Caco-2 (cell line): ENCODE measurements at places on chromosomes 4 and X.

DNA sequence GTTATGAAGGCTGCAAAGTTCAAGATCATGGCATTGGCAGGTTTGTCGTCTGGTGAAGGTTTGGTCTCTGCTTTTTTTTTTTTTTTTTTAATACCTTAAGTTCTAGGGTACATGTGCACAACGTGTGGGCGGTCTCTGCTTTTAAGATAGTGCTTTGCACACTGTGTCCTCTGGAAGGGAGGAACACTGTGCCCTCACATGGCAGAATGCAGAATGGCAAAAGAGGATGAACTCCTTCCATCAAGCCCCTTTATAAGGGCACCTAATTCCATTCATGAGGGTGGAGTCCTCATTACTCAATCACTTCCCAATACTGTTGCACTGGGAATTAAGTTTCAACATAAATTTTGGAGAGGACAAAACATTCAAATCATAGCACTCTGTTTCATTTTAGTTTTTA, 101.4 kb downstream of the GLRA2 start:
- no peak for DNase-seq

- no peak for DNase-seq
These were observed 70.1 kb downstream of the USP46 start for GRCh38 chr4:52588771-52589591.

DNA sequence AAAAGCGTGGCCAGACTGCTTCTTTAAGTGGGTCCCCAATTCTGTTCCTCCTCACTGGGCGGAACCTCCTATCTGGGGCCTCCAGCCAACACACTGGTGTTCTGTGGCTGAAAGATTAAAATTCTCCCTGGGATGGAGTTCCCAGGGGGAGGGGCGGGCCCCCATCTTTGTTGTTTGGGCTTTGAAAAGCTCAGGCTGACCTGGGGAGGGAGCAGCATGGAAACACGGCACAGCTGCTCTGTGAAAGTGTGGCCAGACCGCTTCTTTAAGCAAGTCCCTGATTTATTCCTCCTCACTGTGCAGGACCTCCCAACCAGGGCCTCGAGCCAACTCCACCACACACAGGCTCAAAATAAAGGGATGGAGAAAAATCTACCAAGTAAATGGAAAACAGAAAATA, 219.5 kb downstream of the TMEM47 start:
- no peak for DNase-seq

DNA sequence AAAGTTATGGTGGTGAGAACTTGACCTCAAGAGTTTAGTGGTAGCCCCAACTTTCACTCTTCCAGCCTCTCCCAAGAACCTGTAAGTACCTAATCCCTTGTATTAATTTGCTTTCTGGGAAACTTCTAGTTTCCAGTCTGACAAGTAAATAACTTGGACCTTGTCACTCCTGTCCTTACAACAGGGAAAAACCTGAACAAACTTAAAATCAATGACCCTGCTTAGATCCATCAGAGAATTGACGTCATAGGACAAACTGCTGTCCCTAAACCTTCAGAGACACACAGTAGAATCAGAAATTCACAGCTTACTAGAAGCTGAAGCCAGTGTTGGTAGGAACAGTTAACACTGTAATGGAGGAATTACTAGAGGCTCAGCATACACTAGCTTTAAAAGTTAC, 60.0 kb upstream of the DCLK2 start:
- no peak for DNase-seq

GRCh38 chr4:153649572-153649991, 34.5 kb upstream of the TLR2 start:
- DNase-seq, result no peak

DNA sequence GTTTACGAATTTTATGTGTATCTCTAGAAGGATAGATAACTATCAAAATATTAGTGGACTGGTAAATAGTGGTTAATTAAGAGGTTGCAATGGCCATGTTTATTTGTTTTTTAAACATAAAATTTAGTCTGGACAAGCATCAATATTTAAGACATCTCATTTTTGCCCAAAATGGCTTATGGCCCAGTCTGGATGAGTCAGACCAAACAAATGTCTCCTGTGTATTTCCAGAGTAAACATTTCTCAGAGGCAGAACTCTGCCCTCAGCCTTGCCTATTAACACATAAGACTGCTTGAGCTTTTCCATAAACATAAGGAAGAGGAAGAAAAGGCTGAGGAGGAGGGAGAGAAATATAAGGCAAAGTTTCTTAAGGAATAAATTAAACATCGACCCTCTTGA, 277.1 kb upstream of the DIAPH2 start:
- no peak for DNase-seq

DNA sequence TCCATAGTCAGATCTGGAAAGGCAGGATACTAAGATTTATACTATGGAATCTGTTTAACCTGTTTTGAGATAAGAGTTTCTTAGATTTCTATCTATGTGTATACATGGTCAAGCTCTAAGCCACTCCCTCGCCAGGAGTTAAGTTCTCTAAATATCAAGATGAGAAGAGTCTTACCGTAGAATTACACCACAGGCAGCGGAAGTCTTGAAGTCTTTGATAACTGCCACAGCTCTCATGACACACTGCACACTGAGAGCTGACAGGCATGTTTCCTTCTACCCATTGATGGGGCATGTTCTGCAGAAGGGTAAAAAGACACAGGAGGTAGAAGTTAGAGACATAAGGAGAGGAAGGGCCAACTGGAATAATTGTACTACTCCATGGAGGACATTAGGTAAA, 67.7 kb downstream of the DGKK start:
- DNase-seq, result no peak
